ENCODE measurements at places on chromosomes 3 and 15.

DNA sequence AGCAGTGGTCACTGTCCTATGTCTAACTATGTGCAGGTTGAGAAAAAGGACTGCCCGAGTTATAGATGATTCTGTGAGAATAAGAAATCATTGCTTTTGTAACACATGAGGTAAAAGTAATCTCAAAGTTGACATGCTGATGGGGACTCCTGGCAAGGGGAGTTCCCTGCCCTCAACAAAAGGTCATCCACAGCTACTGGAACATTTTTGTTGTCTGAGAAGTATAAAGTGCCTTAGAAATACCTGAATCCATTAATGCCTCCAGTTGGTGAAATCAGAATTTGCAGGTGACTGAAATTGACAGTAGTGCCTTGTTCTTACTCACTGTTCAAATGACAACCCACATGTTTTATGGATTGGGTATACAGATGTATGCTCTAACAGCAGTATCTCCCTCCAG is 43.7 kb upstream of the RBM5 start:
- DNase-seq = no peak
- no peak overlapping the region for H3K27ac ChIP-seq
- no peaks in the 10 kb centered on the region for H3K27me3 ChIP-seq
- no peak overlapping the region for H3K4me3 ChIP-seq
- H3K4me1 ChIP-seq = no peaks in the 10 kb centered on the region
- H3K36me3 ChIP-seq = peaks cover 16% of the 10 kb centered on the region

- H3K27ac ChIP-seq = no peak overlapping the region
- no peaks in the 10 kb centered on the region for H3K27me3 ChIP-seq
- no peak for DNase-seq
- no peaks in the 10 kb centered on the region for H3K4me1 ChIP-seq
- no peaks in the 10 kb centered on the region for H3K36me3 ChIP-seq
These were observed 23.8 kb upstream of the MYZAP start for GRCh38 chr15:57567891-57568290.

DNA sequence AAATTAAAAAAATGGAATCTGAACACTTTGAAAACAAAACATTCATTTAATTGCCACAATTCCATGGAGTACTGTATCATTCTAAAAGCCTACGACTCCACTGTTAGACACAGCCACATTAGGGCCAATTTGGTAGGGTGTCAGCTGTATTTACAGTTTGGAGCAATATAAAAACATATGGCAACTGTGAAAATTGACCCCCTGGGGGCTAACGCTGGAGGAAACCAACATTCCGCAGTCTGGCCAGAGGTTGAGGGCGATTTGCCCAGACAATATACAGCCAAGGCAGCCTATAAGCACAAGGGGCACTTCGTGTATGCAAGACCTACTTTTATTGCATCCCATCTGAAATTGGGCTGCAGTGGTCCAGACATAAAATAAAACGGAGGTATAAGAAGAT is 476.5 kb upstream of the WNT5A start:
- H3K36me3 ChIP-seq = no peaks in the 10 kb centered on the region
- DNase-seq = no peak
- no peaks in the 10 kb centered on the region for H3K27me3 ChIP-seq
- no peak overlapping the region for H3K27ac ChIP-seq
- H3K4me3 ChIP-seq = no peak overlapping the region

- no peak for DNase-seq
- H3K27ac ChIP-seq = no peak overlapping the region
- H3K4me3 ChIP-seq = no peak overlapping the region
These were observed 524.5 kb downstream of the OCA2 start for GRCh38 chr15:27574541-27575054.

- DNase-seq = no peak
- H3K4me3 ChIP-seq = no peak overlapping the region
- peaks cover 15% of the 10 kb centered on the region for H3K4me1 ChIP-seq
- H3K36me3 ChIP-seq = no peaks in the 10 kb centered on the region
These were observed 5.9 kb upstream of the CNTN4 start for GRCh38 chr3:2092758-2093157.

GRCh38 chr3:134931045-134931785 is 136.2 kb downstream of the EPHB1 start:
- no peak overlapping the region for H3K4me3 ChIP-seq
- H3K27ac ChIP-seq = no peak overlapping the region
- H3K4me1 ChIP-seq = no peaks in the 10 kb centered on the region
- no peaks in the 10 kb centered on the region for H3K27me3 ChIP-seq
- DNase-seq = no peak

Data from tibial artery (tissue), 4 donors.